ENCODE measurements at places on chromosomes 16 and 17.

- DNase-seq: no peak
Observed at GRCh38 chr16:28196387-28196987, 15.3 kb downstream of the XPO6 start.

- DNase-seq: no peak
Observed at GRCh38 chr16:57948027-57948426, 22.9 kb downstream of the CNGB1 start.

DNA sequence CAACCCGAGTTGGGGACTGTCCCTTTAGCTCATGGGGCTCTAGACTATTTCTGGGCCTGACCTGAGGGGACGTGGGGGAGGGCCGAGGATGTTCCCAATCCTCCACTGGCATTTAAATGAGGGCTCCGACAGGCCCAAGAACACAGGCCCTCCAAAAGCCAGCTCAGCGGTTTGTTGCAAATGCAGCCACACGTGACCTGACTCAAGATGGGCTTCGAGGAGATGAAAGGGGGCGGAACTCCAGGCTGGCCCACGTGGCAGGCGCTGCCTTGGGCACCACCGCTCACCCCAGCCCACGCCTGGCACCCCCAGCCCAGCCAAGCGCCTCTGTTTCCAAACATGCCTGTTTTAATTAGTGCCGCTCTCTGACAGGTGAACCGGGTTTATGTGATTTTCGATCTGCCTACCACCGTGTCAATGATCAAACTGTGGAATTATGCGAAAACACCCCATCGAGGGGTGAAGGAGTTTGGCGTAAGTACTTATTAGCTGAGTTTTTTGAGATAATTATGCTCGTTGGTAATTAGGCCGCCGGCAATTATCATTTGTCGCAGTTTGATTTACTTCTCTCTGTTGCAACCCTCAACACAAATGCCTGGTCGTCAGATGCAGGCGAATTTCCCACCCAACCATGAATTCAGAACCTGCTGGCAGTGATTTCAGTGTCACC lies 226.7 kb downstream of the KATNIP start:
- no peak for DNase-seq

GRCh38 chr16:31460582-31461002 lies 1.3 kb downstream of the ARMC5 start:
- DNase-seq: no peak

- no peak for DNase-seq
Observed at GRCh38 chr16:12260647-12261262, 284.2 kb downstream of the SNX29 start.

DNA sequence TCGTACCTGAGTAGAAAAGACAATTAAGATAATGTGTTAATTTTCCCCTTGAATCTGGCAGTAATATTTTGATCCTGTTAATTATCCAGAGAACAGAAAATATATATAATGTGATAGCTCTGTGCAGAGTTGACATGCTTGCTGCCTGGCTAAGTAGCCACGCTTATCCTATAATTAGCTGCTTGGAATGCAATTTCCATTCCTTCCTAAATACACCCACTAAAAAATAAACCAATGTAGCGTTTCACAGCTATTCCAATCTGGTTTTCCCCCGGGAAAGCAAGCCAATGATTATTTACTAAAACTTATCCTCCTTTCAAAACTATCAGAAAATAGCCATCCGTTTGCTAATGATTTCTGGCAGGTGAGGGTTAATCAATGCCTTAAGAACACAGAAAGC lies 134.5 kb upstream of the IRX5 start:
- no peak for DNase-seq

- DNase-seq: no peak
Observed at GRCh38 chr17:49715216-49715615, 7.5 kb upstream of the SLC35B1 start.

- DNase-seq: no peak
Observed at GRCh38 chr16:12542818-12543699, 260.6 kb downstream of the CPPED1 start.

GRCh38 chr16:84069540-84069939 lies 26.9 kb upstream of the SLC38A8 start:
- no peak for DNase-seq

Measured in NCI-H1417 (cell line).